ENCODE measurements at places on chromosomes 7 and 10. TPM values are rescaled to one million over a fixed set of nuclear protein-coding genes. Genes with fewer than 3 reads are reported as not detected.

DNA sequence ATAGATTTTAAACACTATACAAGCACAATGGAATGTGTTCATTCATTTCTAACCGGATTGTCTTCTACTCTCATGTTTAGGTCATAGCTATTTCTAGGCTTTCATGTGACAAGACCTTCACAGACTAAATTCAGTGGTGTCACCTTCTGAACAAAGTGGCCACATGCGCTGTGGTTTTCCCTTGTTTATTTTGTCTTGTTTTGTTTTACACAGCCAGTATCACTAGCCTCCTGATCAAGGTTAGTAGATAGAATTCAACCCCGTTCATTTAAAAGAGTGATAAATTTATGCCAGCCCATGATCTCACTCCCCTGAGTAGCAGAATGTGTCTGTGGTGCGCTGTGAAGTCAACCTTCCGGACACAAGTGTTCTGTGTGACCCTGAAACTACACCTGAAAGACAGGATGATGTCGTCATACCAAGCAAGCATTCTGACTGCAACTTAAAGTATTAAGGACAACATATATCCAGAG is 209.1 kb downstream of the CREB5 start:
- no peak for DNase-seq

DNA sequence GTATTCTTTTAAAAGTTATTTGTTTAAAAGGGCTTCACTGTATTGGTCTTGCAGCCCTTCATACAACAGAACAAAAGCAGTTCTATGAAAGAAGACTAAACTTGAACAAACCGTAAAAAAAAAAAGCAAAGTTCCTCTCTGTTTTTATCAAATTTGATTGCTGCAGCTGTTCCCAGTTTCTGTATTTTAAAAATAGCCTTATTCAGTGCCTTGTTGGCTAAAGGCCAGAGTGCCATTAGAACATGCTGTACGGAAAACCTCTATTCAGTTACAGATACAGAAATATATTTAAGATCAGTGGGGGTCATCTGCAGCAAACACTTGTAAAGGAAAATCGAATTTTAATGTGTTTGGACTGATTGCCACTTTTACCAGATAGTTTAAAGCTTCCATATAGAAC is 207.8 kb upstream of the ETV1 start:
- peak; percentile 5 for DNase-seq

DNA sequence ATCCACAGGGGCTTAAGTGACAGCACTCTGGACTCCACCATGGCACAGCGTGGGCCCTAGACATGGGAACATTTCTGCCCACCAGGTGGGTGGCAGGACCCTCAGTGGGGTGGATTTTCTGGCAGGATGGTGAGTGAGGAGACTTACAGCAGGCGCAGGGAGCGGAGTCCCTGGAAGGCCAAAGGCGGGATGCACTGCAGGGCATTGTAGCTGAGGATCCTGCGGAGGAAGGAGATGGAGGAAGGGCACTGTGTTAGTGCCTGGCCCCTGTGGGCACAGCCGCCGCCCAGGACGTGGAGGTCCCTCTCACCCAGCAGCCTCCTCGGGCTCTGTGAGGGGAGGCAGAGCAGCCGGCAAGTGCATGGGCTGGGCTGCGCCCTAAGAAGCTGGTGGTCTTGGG is 154.3 kb downstream of the SLIT1 start:
- no peak for DNase-seq

DNA sequence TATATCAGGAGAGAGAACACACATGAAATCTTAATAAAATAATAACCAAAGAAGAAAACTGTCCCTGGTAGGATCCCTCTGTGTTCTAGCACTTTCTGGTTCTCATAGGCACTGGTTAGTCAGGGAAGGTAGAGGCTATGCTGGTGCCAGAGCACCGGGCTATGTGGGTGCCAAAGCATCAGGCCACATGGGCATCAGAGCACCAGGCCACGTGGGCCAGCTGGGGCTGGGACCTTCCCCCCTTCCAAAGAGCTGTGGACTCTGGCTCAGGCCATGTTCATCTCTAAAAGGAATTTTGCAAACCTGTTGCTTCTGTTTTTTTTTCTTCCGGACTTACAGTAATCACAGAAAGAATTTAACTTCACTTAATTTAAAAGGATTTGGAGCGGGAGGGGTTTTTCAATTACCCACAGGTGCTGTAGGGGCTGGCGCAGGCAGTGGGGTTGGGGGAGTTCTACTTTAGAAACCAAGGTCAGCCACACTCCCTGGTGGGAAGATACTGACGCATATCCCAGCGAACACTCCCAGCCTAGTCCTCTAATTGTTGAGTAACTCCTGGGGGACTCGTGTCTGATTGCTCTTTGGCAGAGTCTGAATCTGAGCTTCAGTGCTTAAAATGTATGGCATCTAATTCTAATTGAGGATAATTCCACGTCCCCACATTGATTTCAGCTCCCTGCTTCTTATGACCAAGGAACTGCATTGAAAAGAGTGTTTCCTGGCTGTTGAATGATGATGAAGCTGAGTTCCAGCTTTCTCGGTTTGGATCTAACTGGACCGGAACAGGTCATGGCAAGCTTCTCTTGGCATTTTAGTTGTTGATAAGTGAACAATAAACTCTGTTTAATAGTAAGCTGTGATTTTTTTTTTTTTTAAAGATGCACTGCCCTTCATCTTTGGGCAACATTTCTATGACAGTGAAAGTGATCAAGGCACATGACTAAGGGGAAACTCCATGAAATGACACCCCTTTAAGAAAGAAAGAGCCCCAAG is 110.7 kb upstream of the FZD8 start:
- DNase-seq, result no peak

DNA sequence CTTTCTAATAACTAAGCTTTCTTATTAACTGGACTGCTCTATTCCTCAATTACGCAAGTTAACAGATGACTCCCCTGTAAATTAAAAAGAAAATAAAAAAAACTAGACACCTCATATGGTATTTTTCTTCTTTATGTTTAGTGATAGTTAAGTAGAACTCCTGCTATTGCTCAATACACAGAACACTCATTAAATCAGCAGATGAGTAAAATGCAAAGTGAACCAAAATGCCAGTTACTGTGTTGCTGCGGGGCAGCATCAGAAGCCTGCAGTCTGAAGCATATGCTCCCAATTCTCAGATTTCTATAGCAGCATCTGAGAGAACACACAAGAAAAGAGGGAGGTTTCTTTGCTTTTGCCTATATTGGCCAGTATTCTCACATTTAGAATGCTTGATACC is 28.4 kb downstream of the CDK6 start:
- DNase-seq, result no peak

DNA sequence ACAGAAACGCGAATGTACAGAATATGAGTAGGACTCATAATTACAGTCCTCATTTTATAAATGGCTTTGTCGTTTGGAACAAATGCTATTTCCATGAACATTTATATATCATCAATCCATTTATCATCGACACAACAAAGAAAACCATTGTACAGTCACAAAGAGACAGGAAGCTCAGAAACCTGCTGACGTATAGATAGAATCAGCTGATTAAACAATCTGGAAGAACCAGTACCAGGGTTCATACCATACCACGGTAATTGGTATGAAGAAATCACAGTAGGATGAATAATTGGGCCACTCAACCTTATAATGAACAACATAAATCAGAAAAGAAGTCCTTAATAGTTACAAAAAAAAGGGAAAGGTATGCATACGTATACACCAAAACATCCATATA is 295.0 kb downstream of the PARD3 start:
- no peak for DNase-seq

- no peak for DNase-seq
Observed at GRCh38 chr10:120161111-120161510, 268.6 kb downstream of the SEC23IP start.

DNA sequence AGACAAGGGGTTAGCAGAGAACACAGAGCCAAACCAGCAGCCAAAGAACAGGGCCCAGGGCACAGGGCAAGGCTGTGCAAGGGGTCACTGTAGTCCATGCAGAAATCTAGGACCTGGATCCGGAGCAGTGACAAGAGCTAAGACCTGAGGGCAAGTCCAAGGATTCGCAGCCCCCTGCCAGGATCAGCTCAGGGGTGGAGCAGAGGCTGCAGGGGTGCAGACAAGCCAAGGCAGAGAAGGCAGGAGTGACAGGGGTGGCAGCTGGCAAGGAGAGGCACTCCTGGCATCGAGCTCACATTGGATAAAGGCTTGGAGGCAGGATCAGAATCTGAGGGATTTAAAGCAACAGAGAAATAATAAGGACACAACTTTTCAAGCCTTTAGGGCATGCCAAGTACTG is 80.7 kb upstream of the NANOS1 start:
- DNase-seq, result no peak

NAT16 gene
- not detected for total RNA-seq

DNA sequence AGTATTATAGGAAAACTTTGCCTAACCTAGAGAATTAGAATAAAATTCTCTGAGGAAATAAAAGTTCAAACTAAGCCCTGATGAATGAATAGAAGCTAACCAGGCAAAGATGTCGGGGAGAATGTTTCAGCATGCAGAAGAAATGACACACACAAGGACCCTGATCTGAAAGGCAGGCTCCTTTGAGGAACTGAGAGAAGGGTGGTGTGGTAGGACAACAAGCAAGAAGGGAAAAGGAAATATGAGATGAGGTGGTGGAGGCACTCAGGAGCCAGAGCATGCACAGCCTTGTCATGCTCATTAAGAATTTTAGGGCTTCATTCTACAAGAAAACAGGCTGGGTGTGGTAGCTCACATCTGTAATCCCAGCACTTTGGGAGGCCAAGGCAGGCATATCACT is 90.6 kb downstream of the ARHGAP12 start:
- no peak for DNase-seq

- DNase-seq, result no peak
Observed at GRCh38 chr7:84536271-84536870, 341.8 kb upstream of the SEMA3A start.

DNA sequence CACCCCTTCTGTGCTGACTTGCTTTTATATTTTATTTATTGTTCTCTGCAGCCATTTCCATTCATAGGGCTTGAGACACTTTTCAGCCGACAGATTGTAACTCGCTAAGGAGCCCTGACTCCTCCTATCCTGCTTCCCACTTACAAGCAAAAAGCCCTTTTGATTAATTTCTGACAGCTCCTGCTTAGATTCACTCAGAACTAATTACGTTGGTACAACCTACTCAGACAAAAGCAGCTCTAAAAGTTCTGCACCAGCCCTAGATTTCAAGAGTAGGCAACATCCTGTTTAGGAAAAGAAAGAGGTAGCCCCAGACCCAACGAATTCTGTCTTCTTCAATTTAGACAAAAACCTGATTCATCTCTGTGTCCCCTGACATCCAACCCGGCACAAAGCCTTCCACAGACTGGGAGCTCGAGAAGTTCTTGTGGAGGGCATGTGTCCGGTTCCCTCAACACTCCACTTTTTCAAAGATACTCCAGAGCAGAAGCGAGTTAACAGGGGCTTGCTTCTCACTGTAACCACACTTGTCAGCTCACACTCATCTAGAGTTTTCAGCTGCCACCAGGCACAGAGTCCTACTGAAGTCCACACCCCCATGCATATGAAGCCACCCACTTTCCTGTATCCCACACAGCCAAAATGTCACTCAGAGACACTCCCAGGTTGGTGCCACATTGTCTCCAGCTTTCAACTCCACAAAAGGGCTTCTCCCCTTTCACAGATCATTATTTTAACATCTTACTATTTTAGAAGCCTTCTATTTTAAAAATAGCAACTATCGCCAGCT is 113.6 kb upstream of the NFE2L3 start:
- no peak for DNase-seq

DNA sequence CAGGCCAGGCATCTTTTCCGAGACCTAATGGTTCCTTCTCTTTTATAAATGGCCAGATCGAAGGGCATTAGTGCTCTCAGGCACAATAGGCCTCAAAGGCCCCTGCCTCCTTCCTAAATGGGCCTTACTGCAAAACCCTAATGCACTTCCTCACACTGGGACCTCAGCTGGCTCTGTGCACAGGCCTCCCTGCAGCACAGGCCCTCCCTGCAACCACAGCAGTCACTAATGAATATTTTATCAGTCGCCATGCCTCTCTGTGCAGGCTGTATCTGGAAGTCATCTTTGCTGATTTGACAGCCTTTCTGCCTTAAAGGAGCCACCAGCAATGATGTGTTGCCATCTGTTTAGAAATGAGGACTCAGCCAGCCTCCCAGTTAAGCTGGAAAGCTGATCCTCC is 54.9 kb upstream of the SDK1 start:
- no peak for DNase-seq

AZGP1 gene
- 1.9 TPM for total RNA-seq

- peak; percentile 53 for DNase-seq
Observed at GRCh38 chr10:29998142-29998808, 61.1 kb downstream of the JCAD start.

GRCh38 chr10:76491216-76491615 is 1059.8 kb downstream of the LRMDA start:
- DNase-seq, result no peak

DNA sequence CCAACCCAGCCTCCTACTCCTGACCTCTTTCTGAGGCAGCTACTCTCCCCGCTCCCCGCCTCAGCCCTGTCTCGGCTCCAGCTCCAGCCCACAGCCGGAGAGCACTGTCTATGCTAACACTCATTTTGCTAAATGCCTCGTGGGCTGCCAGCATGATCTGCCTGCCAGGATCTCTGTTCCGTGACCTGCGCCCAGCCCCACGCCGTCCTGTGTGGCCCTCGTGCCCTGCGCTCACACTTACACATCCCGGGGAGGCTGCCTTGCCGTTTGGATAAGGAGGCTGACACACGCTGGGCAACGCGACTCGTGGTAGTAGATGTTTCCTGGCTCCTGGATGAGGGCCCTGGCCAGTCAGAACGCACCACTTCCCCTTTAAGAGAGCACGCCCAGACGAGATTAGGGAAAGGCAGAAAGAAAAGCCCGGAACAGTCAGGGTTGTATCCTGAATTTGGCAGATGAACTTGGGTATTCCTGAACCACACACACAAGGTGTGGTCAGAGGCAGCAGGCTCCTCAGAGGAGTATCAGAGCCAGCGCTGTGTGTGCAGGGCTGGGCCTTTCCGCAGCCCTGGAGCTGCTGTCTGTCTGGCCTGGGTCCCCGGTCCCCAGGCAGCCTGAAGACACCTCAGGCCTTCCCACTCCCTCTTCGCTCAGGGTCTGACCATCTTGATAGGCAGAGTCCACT is 97.7 kb upstream of the EFCAB10 start:
- no peak for DNase-seq

- DNase-seq, result no peak
Observed at GRCh38 chr10:71594934-71595571, 124.5 kb downstream of the C10orf105 start.

COBL gene
- total RNA-seq, result 3.3 TPM

DNA sequence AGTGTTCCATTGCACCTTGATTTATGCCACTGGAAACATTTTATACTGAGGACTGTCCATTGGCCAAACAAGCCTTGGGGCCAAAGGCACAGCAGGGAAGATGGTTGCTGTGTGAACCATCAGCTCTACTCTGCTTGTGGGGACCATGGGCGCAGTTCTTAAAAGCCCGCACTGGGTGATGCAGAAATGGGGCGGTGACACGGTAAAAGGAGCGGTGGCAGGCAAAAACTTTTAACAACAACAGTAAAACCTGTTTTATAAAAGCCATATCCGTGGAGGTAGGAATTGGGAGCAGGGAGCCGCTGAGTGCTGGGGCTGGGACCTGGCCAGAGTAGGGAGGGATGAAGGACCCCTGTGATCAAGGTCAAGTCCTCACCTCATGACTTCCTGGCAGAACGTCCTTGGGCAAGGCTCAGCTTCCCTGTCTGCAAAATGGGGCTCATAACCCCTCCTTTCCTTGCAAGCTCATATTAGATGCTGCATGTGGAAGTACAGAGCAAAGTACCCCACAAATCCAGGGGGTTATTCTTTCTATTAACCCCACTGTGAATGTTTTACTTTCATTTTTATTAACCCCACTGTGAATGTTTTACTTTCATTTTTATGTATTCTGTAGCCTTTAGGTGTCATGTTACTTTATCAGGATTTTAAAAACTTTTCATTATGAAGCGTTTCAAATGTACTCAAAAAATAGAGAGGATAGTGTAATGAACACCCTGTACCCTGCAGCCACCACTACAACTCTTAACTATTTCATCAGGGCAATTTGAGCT is 78.3 kb downstream of the GRK5 start:
- no peak for DNase-seq
